ENCODE measurements at places on chromosomes 12 and 14. TPM values are rescaled to one million over a fixed set of nuclear protein-coding genes. Genes with fewer than 3 reads are reported as not detected.

APOF gene
- total RNA-seq, result 0.09 TPM

DBX2 gene
- not detected for total RNA-seq

GALNT6 gene
- total RNA-seq, result 7.7 TPM

MYBPC1 gene
- total RNA-seq, result not detected

METTL1 gene
- total RNA-seq, result 44.0 TPM

CLEC1B gene
- not detected for total RNA-seq

TOMM20L gene
- not detected for total RNA-seq

DHRS1 gene
- total RNA-seq, result 17.8 TPM

- no peak for DNase-seq
- H3K4me1 ChIP-seq, result no peaks in the 10 kb centered on the region
- no peaks in the 10 kb centered on the region for H3K27me3 ChIP-seq
- H3K27ac ChIP-seq, result no peak overlapping the region
These were observed 475.4 kb downstream of the RMST start for GRCh38 chr12:97938031-97938430.

GRCh38 chr12:87778065-87778464, 251.1 kb downstream of the C12orf50 start:
- H3K27me3 ChIP-seq, result no peaks in the 10 kb centered on the region
- no peaks in the 10 kb centered on the region for H3K4me1 ChIP-seq
- no peaks in the 10 kb centered on the region for H3K36me3 ChIP-seq
- H3K4me3 ChIP-seq, result no peak overlapping the region

GRCh38 chr12:5403411-5403810, 28.5 kb upstream of the NTF3 start:
- H3K27me3 ChIP-seq, result no peaks in the 10 kb centered on the region
- DNase-seq, result no peak
- no peak overlapping the region for H3K27ac ChIP-seq
- no peaks in the 10 kb centered on the region for H3K4me1 ChIP-seq

DNA sequence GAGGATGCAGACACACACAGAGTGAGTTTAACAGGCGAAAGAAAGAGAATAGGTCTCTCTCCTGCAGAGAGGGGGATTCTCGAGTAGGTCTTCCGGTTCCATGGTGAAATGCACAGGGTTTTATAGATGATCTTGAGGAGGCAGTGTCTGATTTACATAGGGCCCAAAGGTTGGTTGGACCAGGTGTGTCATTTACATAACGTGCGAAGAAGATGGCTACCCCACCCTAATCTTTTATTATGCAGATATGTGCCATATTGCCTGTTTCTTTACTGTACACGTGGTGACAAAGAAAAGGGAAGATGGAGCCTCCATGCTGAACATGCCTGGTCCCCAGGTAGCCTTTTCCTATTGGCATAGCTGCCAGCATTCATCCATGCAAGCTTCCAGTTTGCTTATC, 219.8 kb downstream of the CRADD start:
- H3K36me3 ChIP-seq, result no peaks in the 10 kb centered on the region
- no peak overlapping the region for H3K27ac ChIP-seq
- peaks cover 10% of the 10 kb centered on the region for H3K4me1 ChIP-seq
- DNase-seq, result no peak

GRCh38 chr12:77537663-77538062, 293.0 kb upstream of the NAV3 start:
- H3K27ac ChIP-seq, result no peak overlapping the region
- no peak overlapping the region for H3K4me3 ChIP-seq
- no peak for DNase-seq
- H3K27me3 ChIP-seq, result no peaks in the 10 kb centered on the region

DNA sequence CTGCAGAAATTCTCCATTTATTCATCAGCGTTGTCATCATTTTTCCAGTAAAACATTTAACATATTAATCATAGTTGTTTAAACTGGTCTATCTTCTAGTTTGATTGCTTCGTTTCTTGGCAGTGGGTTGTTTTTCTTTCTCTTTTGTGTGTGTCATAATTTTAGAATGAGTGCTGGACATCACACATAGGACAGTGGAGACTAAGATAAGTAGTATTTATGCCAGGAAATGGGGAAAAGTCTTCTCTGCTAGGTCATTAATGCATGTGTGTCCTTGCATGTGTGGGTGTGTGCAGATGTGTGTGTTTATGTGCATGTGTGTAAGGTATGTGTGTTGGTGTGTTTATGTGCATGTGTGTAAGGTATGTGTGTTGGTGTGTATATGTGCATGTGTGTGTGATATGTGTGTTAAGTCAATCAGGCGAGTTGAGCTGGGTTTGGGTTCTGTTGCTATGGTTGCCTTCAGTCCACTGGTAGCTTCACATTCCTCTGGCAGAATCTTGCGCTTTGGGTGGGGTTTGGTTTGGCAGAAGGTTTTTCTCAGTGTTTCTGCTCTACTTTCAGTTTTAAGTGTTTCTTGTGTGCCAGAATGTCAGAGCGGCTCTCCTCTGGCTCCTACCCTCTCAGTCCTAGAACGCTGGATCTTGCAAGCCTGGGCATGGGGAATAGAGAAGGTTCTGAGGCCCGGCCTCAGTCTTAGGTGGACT, 7.8 kb upstream of the ADGRD1 start:
- no peak overlapping the region for H3K27ac ChIP-seq
- peaks cover 4% of the 10 kb centered on the region for H3K27me3 ChIP-seq
- no peaks in the 10 kb centered on the region for H3K36me3 ChIP-seq
- no peak overlapping the region for H3K4me3 ChIP-seq

DNA sequence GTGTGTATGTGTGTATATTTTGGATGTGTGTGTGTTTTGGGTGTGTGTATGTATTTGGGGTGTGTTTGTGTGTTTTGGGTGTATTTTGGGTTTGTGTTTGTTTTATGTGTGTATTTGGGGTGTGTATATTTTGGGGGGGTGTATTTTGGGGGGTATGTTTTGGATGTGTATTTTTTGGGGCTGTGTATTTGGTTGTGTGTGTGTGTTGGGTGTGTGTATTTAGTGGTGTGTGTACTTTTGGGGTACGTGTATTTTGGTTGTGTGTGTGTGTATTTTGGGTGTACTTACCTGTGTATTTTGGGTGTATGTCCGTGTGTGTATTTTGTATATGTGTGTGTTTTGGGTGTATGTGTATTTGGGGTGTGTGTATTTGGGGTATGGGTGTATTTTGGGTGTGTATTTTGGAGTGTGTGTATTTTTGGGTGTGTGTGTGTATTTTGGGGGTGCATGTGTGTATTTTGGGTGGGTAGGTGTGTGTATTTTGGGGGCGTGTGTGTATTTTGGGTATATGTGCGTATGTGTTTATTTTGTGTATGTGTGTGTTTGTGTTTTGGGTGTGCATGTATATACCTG, 16.7 kb upstream of the TCTN2 start:
- no peak overlapping the region for H3K4me3 ChIP-seq
- no peaks in the 10 kb centered on the region for H3K27me3 ChIP-seq
- DNase-seq, result no peak
- no peaks in the 10 kb centered on the region for H3K4me1 ChIP-seq
- no peak overlapping the region for H3K27ac ChIP-seq
- H3K36me3 ChIP-seq, result peaks cover 93% of the 10 kb centered on the region

DNA sequence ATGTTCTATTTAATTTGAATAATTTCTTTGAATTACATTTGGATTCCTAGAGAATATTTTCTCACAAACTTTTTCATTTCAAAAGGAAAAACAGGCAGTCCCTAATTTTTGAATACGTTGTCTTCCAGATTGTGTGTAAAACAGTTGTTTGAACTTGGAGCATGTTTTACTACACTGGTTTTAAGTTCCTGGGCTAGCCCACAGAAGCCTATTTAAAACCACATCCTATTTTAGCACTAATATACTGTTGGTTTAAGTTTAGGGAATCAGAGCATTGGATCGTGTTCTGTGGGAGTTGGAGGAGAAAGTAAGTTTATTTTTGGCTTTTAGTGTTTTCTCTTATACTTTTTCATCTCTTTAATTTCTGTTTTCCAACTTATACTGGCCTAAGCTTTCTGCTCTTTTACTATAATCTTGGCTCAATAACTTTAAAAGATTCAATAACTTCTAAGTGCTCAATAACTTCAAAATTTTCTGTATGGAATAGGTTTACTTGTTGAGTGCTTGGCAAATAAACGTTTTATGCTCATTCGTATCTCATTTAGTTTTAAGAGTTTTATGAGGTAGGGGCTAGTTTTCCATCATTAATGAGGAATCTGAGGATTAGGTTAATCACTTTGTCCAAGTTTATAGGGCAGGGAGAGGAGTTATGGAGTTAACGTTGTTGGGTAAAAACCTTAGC, 14.9 kb downstream of the LEMD3 start:
- peaks cover 12% of the 10 kb centered on the region for H3K4me1 ChIP-seq
- H3K27ac ChIP-seq, result no peak overlapping the region
- no peaks in the 10 kb centered on the region for H3K27me3 ChIP-seq
- H3K4me3 ChIP-seq, result no peak overlapping the region

DNA sequence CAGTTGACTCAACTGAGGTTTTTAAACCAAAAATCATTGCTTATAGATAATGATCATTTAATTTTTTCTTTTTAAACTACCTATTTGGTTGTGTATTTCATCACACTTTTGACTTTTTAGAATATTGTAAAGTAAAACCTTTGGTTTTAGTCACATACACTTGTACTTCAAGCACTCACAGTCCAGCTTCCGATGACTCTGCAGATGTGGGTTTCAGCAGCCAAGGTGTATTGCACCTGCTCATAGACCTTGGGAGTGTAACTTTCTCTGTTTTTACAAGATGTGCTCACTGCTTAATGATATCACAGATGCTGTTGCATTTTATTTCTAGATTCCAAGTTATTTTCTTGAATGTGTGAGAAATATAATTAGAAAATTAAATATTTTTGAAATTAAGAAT, 188.3 kb upstream of the SLC38A2 start:
- no peaks in the 10 kb centered on the region for H3K36me3 ChIP-seq
- no peak overlapping the region for H3K4me3 ChIP-seq
- DNase-seq, result no peak
- H3K4me1 ChIP-seq, result peaks cover 3% of the 10 kb centered on the region
- H3K27ac ChIP-seq, result no peak overlapping the region

DNA sequence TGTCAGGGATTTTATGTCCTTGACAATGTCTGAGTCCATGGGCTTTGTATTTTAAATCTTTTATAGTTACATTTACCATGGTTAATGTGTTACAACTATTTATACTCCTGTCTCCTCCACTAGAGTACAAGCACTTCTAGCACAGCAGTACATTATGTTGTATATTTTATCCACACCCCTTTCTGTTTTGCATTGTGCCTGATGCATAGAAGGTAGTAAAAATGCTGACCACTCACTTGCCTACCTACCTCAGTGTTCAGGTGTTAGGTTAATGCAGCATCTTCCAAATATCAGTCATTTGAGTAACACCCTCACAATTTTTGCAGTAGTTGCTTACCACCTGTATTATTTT, 31.1 kb upstream of the SLC38A2 start:
- no peaks in the 10 kb centered on the region for H3K4me1 ChIP-seq
- H3K27ac ChIP-seq, result no peak overlapping the region
- H3K27me3 ChIP-seq, result no peaks in the 10 kb centered on the region
- H3K36me3 ChIP-seq, result no peaks in the 10 kb centered on the region

DNA sequence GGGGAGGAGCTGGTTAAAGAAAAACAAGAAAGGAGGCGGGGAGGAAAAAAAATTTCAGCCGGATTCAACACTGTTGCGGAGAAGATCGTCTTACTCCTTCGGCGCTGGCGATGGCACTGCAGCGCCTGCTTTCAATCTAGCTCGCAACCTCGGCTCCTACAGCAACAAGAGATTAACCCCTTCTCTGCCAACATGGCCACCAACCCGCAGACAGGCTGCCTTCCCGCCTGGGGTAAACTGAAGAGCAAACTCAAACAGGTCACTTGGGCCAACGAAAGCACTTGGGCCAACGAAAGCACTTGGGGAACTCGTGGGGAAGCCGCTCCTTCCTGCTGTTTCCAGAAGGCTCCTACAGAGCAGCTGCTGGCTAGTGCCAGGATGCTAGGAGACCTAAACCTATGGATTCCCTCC, 73.7 kb downstream of the CIT start:
- H3K4me3 ChIP-seq, result no peak overlapping the region
- DNase-seq, result no peak
- H3K4me1 ChIP-seq, result no peaks in the 10 kb centered on the region
- no peaks in the 10 kb centered on the region for H3K27me3 ChIP-seq
- H3K36me3 ChIP-seq, result peaks cover 23% of the 10 kb centered on the region

DNA sequence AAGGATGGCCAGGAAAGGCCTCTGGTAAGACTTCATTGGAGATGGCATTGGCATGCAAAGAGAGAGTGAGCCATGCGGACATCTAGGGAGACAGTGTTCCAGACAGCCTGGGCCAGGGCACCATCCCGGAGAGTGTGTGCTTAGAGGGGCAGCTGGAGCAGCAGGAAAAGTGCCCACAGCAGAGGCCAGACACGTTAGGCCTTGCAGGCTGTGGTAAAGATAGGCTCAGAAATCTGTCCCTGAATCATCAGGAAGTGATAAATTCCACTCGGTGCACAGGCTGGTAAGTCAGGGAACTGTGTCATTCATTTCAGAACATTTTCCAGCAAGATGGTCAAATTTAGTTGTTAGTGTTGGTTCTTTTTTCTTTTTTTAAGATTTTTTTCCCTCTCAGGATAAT, 8.8 kb downstream of the GALNT16 start:
- H3K4me3 ChIP-seq, result no peak overlapping the region
- peaks cover 58% of the 10 kb centered on the region for H3K27me3 ChIP-seq
- no peak for DNase-seq
- H3K27ac ChIP-seq, result no peak overlapping the region

- H3K27ac ChIP-seq, result no peak overlapping the region
- no peaks in the 10 kb centered on the region for H3K27me3 ChIP-seq
- H3K36me3 ChIP-seq, result no peaks in the 10 kb centered on the region
- DNase-seq, result no peak
- H3K4me1 ChIP-seq, result no peaks in the 10 kb centered on the region
These were observed 208.6 kb upstream of the OR4E1 start for GRCh38 chr14:21882226-21882625.

DNA sequence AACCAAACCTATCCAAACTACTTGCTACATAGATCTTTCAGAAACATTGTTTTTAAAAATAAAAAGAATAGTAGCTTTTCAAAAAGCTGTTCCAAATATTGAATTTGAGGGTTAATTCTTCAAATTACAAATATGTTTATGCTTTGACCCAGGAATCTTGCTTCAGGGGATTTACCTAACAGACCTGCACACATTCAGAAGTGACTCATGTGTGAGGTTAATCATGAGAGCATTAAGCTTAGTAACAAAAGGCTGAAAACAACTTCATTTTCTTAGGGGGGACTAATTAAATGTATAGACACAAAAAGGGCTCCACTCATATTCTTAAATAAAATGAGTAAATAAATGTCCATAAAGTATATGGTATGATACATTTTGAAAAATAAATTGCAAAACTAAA, 672.4 kb upstream of the FLRT2 start:
- no peaks in the 10 kb centered on the region for H3K27me3 ChIP-seq
- DNase-seq, result no peak
- no peaks in the 10 kb centered on the region for H3K36me3 ChIP-seq
- H3K4me1 ChIP-seq, result no peaks in the 10 kb centered on the region
- no peak overlapping the region for H3K27ac ChIP-seq

All from K562 (cell line).